ENCODE measurements at places on chromosomes 5 and 9.

GRCh38 chr9:72728031-72728770, 206.8 kb downstream of the TMC1 start:
- DNase-seq, result no peak

DNA sequence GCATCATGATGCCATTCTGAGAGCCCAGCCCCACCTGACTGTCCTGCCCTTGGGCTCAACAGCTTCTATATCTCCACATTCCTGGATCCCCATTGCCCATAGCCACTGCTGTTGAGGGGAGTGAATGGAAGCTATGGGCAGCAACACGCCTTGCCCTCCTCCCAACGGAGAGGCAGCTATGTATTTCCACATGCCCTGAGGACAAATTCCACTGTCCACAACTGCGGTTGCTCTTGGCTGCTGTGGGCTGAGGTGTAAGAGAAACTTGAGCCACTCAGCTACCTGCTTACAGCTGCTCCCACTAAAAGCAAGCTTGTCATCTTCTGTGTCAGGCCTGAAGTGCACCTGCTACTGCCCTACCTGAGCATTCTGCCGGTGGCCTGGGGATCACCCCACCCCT, 222.9 kb downstream of the PSAT1 start:
- no peak for DNase-seq

DNA sequence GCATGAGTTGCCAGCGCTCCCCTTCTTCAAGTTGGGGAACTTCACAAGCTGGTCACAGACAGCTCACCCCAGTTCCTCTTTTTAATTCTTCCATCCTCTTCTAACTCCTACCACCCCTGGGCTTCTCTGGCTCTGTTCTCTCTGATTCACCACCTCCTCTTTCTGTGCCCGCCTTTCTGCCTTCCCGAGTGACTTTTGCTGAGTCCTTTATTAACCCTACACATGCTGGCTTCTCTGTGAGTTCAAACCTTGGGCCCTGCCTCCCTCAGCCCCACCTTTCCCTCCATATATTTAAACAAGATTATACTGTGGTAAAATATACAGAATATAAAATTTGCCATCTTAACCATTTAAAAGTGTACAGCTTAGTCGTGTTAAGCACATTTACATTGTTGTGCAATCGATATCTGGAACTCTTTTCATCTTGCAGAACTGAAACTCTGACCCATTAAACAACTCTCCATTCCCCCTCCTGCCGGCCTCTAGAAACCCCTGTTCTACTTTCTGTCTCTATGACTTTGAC, 32.0 kb downstream of the SLC46A2 start:
- no peak for DNase-seq

DNA sequence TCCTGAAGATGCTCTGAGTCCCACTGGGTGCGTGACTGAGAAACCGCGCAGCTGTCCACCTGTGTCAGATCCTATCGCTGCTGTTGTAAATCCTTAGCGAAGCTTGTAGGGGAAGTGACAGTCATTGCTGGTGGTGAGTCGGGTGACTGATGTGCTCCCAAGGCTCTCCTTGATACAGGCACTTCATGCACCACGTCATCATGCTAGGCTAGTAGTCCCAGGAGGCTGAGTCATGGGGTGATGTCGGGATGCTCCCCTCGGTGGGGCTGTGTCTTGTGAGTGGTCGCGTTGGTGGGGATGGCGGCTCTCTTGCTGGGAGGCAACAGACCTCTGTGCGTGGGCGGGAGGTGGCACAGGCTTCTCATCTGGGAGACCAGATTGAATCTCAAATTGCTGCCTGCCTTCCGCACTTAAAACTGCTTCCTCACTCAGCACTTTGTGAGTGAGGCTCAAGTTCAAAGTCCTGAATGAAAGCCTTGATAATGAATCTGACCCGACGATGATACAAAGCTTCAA, 84.7 kb downstream of the CSNK1A1 start:
- DNase-seq, result no peak

DNA sequence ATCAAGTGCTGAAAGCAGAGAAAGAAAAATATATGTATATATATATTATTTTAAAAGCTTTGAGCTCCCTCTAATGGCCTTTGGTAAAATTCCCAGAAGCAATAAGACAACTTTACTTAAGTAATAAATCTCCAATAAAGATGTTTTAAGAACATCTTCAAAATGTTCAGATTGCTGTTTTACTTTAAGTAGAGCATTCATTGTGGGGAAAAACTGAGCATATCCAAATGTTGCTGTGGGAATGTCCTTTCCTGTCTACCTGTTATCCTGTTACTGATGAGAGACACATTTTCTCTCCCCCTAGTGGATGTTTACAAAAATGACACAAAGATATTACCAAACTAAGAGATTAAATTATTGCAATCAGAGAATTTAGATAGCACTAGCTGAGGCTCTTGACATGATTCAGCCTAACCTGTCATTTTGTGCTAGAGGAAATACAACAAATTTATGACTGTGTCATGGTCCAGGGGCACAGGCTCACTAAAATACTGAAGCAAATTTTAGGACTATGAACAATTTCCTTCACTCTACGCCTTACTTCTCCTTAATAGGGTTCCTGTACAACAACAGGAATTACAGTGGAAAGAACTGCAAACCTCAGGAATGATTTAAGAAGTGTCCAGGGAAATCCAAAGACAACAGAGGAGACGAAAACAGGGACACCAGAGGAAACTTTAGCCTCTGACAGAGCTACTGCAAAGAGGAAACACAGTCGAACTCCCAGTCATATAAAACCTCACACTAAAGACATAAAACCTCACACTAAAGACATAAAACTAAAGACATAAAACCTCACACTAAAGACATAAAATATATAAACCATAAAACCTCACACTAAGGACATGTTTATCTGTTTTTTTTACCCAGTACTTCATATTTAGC, 24.3 kb upstream of the PRRC1 start:
- no peak for DNase-seq

GRCh38 chr5:1445689-1446601, 705 bp upstream of the SLC6A3 start:
- no peak for DNase-seq

- no peak for DNase-seq
These were observed 59.8 kb downstream of the LMNB1 start for GRCh38 chr5:126836778-126837177.

GRCh38 chr5:176396330-176396729, 7.8 kb downstream of the HIGD2A start:
- no peak for DNase-seq

DNA sequence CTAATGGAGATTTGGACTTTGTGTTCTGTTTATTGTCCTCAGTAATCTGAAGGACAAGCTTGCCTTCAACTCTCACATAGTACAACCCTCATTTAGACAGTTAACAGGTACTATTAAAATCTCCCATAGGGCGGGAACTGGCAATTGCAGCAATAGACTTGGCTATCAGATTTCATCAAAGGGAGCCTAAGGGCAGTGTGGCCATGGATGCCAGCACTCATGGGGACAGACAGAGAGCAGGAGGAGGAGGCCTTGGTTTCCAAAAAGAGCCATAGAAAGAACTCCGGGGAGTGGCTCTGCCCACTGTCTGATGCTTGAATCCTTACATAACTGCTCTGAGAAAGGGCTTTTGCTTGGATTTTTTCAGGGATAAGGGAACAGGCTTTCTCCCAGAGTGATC, 6.8 kb downstream of the SLC36A1 start:
- DNase-seq, result no peak

- DNase-seq, result peak; percentile 15
These were observed 2.8 kb upstream of the PLK2 start for GRCh38 chr5:58462623-58463230.

- DNase-seq, result no peak
These were observed 42.2 kb downstream of the NEURL1B start for GRCh38 chr5:172683264-172683644.

DNA sequence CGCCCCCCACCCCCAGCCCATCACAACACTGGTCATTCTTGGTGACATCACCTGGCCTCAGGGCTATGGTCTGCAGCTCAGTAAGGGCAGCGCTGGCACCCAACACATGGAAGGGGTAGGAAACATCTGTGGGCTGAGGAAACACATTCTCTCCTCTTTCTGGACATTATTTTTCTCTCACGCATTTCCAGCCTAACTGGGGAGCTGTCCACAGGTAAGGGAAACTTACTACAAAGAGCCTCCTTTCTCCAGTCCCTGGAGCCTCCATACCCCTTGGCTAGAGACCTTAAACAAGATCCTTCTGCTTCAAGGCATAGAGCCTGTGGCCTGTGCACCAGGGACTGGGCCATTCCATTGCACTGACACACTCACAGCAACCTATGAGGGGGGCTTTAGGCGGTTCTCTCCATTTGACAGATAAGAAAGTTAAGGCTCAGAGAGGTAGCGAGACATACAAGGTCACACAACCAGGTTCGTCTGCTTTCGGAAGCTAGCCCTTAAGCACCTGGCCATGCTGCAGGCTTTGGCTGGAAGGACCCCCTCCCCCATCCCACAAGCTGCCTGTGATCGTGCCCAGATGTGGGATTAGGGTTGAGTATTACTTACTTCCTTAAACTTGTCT, 40.7 kb downstream of the CXXC5 start:
- DNase-seq, result no peak

GRCh38 chr9:108197008-108197365, 658.8 kb downstream of the ACTL7B start:
- DNase-seq, result no peak

- no peak for DNase-seq
These were observed 17.9 kb downstream of the ZSWIM6 start for GRCh38 chr5:61349935-61350334.

- no peak for DNase-seq
These were observed 12.4 kb upstream of the CYFIP2 start for GRCh38 chr5:157253547-157253946.

GRCh38 chr5:491856-492155, 32.4 kb downstream of the SLC9A3 start:
- DNase-seq, result no peak

DNA sequence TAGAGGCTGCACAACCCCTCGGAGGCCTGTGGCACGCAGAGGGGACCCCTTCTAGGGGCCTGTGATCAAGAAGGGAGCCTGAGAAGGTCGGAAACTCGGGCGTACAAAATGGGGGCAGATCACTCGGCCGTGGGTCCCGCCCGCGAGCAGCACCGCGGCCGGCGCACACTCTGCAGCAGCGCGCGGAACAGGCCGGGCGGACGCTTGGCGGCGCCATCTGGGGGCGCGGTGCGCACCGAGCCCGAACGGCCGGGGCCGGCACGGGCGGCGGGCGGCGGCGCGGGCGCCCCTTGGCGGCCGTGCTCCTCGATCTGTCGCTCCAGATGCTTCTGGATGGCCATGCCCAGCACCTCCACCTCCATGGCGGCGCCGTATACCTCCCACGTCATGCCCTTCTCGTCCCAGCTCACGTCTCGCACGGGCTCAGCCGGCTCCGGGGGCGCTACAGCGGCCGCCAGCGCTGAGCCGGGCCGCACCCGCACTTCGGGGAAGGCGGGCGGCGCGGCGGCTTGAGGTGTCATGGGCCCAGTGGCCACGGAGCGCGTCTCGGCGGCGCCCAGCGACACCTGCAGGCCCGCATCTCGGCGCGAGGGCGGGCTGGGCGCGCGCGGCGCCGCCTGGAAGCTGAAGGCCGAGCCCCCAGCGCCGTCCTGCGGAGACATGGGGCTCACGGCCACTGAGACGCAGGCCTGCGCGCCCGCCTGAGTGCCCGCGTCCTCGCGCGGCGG, 13.1 kb downstream of the GPRIN1 start:
- DNase-seq, result peak; percentile 56

DNA sequence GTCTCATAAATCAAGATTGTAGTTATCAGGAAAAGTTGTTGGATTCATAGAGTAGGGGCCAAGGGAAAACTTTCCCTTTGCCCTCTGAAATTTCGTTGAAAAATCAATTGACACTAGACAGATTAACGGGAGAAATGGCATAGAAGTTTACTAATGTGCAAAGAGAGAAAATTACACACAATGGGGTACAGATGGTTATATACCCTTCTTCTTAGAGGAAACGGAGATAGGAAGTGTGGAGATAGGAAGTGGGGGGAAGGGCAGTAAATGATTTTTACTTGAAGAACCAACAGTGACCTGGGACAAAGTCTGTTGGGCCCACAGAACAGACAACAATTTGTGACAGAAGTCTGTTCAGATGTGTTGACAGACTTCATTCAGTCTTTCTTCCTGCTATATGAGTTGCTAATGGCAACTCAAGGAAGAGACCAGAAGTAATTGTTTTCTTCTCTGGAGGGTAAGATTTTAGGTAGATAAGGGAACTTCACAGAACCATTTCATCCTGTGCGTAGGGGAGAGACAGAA, 177.9 kb downstream of the C9orf152 start:
- DNase-seq, result no peak

DNA sequence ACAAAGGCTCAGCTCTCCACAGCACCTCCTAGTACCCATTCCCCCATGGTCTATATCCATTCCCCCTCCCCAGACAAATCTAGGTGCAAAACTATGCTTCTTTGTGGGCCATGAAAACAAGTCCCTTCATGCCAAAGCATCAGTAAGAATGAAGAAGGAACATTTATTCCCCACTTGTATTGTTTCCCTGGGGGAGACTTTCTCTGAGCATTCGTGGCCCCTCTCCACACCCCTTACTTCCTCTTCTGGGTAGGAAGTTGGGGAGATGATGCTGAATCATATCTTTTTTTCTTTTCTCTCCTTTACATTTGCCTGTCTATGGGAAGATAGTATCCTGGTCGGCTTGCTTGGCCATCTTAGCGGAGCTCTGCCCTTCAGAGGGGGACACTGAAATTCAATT, 246.8 kb downstream of the NSG2 start:
- DNase-seq, result no peak

DNA sequence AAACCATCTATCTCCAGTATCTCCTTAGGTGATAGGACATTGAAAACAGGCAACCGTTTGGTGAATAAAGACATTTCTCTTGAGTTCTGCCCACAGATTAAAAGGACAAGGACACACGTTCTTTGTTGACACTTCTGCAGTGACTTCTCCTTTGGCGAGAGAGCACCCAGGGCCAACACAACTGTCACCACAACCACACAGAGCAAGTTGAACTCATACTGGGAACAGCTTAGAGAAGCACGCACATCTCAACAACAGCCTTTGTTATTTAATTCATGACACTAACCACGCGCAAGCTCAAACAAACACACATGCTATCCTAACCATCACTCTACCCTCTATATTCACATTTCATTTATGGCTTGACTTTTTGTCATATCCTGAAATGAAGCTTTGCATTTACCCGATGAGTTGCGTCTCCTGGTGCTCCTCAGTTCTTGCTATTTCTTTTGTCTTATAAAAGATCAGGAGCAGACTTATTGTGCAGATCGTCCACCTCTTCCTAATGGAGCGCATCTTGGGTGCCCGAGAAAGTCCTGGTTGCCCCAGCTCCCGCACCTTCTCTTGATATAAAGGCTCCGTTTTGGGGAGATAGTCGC, 543 bp downstream of the ST8SIA4 start:
- no peak for DNase-seq

DNA sequence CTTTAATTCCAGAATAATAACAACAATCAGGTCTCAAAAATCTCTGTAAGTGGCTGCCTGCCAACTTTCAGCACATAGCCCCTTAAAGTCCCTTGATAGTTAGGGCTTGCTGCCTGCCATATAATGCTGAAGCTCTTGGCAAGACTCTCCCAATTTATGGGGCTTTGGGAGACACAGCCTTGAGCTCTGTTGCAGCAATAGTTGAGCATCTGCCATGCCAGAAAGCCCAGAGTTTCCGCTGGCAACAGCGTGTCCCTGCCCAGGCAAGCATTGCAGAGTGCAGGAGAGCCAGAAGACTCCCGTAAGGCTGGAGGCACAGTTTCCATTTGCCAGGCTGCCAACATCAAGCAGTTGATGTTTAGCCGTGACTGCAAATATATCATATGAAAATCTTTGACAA, 678.5 kb upstream of the NUDT12 start:
- no peak for DNase-seq

Data from stimulated activated CD4-positive, alpha-beta T cell treated with anti-CD3 and anti-CD28 coated beads, TNF-alpha, amount 100 ng/mL, for 1 hour (primary cell).